ENCODE measurements at places on chromosomes 3 and 15.

DNA sequence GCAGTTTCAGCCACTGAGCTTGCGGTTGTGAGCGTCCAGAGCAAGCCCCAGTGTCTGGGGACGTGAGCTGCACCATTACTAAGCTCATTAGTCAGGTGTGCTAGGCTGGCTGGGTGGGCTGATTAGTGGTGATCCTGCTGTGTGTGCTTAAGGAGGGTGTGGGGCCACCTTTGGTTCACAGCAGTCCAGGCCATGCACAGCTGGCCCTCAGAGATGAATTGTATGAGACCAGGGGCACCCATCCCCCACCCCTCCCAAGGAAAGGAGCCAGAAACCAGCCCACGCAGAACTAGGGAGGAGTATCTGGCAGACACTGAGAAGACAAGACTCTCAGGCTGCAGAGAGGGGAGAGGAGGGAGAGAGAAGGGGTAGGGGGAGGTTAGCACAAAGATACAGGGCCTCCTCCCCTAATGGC lies 3.8 kb downstream of the TYRO3 start:
- DNase-seq: no peak

DNA sequence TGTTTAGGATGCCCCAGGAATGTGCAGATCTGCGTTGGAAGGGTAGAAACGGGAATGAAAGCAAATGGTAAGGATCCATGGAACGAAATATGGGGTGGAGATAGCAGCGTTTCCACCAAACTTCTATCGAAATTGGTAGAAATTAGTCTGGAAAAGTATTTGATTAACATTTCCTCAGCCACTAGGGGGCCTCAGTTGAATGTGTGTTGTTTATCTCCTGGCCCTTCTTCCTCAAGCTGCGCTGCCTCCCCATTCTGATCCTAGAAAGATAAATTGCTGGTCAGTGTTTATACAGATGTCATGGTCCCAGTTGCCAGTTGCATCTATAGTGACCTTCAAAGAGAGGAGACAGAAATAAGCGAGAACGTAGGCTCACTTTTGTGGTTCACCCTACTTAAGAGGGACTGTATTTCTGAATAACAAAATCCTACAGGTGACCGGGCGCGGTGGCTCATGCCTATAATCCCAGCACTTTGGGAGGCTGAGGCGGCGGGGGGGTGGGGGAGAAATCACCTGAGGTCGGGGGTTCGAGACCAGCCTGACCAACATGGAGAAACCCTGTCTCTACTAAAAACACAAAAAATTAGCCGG lies 457.1 kb downstream of the SQOR start:
- no peak for DNase-seq

- DNase-seq: no peak
These were observed 45.4 kb downstream of the DAZL start for GRCh38 chr3:16559653-16560365.

DNA sequence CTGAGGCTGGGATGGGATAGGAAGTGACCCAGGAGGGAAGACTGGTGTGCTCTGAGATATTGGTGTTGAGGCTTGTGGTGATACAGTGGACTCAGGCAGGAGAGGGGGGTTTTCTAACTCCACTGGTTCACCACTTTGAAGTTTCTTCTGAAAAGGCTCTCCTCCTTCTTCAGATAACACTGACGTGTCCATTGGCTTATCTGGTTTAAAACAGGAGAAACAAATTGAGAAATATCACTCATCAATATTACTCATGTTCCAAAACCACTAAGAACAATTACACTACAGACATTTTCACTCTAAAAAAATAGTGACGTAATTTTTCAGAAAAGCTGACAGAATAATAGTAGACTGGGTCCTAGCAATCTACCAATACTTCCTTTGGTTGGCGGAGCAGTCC lies 23.1 kb downstream of the TP53BP1 start:
- no peak for DNase-seq

- peak; percentile 35 for DNase-seq
These were observed 19.5 kb downstream of the MESD start for GRCh38 chr15:80970018-80970657.

- no peak for DNase-seq
These were observed 48.1 kb upstream of the PCSK6 start for GRCh38 chr15:101537483-101538080.

DNA sequence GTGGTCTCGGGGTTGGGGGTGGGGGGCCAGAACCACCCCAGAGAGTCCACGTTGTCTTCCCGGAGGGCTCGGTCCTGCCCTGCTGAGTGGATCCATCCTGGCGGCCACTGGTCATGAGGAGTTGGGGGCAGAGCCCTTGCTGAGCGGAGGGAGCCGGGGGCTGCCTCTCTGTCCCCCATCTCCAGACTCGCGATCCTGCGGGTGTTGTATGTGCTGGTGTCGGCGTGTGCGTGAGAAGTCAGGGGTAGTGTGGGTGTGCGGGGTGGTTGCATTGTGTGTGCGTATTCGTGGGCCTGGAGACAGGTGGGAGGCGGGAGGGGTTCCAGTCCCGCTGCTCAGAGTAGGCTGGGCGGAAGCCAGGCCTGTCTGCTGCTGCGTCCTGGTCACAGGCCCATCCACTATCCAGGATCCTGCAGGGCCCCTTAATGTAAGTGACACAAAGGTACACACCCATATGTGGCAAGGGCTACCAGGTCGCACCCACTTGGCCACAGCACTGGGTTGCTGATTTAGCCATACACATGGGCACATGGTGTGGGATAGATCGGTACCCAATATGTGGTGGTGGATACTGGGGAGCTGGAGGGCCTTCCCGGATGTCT lies 30.7 kb downstream of the NBEAL2 start:
- no peak for DNase-seq

DNA sequence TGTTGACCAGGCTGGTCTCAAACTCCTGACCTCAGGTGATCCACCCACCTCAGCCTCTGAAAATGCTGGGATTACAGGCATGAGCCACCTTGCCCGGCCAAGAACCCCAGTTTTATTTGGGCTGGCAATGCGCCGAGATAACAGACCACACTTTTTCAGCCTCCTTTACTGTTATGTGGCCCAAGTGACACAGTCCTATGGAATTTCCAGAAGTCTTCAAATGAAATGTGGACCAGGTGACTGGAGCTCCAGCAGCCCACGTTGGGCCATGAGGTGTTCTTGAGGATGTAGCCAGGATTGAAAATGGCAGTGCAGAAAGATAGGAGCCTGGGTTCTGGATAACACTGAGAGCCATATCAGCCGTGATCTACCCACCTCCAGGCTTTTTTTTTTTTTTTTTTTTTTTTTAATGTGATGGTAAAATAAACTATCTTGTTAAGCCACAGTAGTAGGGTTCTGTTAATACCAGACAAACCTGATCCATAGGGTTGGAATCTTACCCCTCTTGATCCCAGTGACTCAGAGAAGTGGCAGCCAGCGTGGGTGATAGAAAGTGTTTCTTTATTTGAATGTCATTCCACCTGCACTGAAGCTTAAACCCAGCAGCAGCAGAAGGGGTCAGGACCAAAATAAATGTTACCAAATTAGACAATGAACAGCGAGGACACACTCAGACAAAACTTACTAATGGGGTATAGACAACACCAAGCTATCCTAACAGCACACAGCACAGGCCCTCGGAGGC lies 55.6 kb downstream of the LHFPL4 start:
- no peak for DNase-seq

- DNase-seq: no peak
These were observed 246.7 kb downstream of the LPP start for GRCh38 chr3:188400494-188401243.

- no peak for DNase-seq
These were observed 26.5 kb downstream of the TRIM71 start for GRCh38 chr3:32844322-32844654.

DNA sequence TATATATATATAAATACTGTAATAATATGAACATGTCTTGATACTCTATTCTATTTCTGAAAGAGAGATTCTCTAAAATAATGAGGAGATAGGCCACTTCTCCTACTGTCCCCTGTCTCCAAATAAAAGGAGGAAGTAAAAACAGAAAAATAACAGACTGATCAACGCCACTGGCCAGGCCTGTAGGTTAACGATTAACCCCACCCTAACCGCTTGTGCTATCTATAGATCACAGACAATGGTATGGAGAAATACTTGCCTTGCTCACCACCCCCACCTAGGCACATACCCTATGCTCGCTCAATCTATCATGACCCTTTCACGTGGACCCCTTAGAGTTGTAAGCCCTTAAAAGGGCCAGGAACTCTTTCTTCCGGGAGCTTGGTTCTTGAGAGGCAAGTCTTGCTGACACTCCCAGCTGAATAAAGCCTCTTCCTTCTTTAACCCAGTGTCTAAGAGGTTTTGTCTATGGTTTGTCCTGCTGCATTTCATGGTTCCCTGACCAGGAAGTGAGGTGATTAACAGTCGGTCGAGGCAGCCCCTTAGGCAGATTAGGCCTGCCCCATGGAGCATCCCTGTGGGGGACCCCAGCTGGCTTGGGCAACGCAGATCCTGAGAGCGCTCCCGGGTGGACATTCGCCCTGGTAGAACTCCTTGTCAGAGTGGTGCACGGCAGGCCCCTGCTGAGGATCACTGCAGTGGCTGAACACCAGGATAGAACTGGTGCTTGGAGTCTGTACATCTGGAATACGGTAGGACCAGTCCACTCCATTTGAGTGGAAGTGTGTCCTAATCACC lies 521.8 kb upstream of the CNTN3 start:
- no peak for DNase-seq
